ENCODE measurements at places on chromosomes 3 and 15.
A peak's percentile ranks its signal among the peaks of the same experiment; 100 is the strongest.

GRCh38 chr3:11544412-11545181 lies 99.1 kb downstream of the VGLL4 start:
- DNase-seq, result no peak

DNA sequence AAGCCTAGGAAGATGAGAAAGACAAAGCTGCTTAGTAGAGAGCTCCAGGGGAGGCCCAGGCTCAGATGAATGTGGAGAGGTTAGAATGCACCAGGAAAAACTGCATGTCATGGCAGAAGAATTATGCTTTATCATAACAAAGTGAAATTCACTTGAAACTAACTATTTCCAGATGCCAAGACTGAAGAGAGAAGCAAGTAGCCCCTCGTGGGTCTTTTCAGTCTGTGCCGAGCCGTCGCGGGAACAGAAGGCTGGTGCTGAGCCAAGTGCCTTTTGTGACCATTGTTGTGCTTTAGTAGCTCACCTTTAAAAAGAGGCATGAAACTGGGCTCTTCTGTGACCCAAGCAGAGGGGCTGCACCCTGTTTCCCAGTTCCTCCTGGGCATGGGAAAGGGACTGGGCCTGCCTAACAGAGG lies 73.2 kb downstream of the CHDH start:
- DNase-seq, result no peak

DNA sequence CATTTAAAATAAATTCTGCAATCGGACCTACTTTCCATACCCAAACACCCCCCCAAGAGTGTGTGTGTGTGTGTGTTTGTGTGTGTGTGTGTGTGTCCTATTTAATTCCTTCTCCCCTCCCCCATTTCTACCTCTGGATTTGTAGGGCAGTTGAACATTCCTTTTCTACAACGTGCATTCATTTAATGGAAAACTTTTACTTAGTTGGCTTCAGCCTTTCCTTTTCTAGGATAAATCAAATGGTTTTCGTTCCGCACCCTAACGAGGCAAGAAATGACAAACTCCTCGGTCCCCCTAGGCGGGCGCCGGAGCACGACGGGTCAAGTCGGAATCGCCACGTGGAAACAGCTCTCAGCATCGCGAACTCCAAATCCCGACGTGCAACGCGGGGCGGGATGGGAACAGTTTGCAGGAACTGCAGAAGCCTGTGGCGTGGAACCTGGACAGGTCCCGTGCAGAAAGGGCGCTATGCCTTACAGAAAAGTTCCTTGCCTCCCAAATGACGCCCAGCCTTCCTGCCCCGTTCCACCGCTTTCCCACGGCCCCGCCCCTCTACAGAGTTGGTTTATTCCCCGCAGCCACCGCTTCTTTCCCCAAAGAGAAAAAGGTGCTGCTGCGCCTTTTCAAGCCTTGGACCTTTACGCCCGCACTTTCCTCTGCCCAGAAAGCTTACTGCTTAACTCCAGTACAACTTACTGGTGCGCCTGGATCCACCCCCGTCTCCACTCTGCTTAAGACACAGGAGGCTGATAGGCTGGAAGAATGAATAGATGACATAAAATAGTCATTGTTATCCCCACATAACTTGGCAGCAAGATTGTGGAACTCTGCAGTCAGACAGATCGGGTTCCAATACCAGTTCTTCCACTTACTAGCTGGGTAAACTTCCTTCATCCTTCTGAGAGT lies 1.1 kb upstream of the EIF2B5 start:
- DNase-seq, result peak; percentile 64

GRCh38 chr3:159904911-159905310 lies 83.7 kb upstream of the IL12A start:
- no peak for DNase-seq

- DNase-seq, result no peak
Measured at GRCh38 chr15:34122771-34123183, 20.9 kb downstream of the PGBD4 start.

GRCh38 chr3:112032098-112032731 lies 2.3 kb upstream of the TMPRSS7 start:
- DNase-seq, result no peak

GRCh38 chr3:95120921-95121320 lies 1058.1 kb downstream of the NSUN3 start:
- no peak for DNase-seq

DNA sequence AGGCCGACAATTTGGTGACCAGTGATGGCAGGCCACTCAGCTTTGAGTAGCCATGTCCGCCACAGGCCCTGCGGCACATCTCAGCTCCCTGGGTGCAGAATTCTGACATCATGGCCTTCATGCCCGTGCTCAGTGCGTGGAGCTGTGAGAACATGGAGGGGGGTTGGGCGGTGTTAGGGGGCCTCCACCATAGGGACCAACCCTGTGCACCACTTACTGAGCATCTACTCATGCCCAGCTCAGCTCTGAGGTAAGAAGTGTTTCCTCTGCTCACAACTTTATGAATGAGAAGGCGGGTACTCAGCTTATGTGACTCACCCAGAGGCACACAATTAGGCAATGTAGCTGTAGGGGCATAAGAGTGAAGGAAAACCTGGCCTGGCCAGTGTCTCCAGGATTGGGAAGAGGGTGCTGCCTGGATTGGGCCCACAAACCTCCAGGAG lies 10.5 kb downstream of the ACOX2 start:
- no peak for DNase-seq

DNA sequence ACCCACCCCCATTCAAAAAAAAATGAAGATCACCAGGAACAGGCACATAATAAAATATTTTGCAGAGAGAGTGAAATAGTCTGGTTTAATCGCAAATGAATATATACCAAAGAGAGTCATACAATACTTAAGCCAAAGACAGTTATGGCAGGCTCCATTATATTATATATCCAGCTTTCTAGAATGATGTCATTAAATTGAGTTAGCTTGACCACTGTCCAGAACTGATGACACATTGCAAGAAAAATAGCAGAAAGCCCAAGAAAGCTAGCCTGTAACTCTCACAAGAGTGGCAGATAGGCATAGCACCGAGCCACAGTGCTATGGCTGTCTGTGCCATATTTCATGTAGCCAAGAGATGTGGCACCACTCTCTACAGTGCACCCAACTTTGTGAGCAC lies 231.9 kb upstream of the SEMA6D start:
- DNase-seq, result no peak

DNA sequence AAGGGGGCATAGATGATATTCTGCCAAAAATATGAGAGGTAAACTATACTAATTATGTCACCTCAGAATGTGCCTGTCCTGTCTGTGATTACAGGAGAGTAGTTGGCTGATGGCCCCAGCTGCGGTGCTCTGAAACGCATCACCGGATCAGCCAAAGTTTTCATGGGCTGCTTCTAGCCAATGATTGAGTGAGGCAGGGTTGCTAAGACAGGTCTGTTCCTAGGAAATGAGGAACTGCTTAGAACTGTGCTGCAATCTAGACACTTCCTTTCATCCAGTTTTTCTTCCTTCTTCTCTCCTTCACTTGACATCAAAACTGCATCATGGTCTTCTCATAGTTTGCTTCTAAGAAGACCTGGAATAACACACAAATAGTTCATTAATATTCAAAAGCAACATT lies 124.0 kb downstream of the KCNH8 start:
- DNase-seq, result no peak

- no peak for DNase-seq
Measured at GRCh38 chr15:51879555-51879954, 50.1 kb downstream of the TMOD3 start.
